ENCODE measurements at places on chromosomes 1 and 21.

DNA sequence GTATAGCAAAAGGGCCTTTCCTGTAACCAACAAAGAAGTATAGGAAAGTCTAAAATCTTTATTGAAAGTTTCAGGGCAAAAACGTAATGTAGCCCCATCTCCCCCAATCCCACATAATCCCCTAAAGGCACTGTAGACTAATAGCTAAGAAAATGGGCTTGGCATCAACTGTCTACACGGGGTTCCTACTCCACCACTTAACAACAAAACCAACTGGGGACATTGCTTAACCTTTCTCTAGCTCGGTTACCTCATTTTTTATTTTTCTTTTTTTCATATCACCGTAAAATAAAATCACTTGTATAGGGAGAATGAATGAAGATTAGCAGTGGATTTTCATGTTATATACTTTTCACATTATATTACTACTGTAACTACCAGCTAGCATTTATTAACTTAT lies 12.3 kb downstream of the MACF1 start:
- peak; percentile 19 for DNase-seq

DNA sequence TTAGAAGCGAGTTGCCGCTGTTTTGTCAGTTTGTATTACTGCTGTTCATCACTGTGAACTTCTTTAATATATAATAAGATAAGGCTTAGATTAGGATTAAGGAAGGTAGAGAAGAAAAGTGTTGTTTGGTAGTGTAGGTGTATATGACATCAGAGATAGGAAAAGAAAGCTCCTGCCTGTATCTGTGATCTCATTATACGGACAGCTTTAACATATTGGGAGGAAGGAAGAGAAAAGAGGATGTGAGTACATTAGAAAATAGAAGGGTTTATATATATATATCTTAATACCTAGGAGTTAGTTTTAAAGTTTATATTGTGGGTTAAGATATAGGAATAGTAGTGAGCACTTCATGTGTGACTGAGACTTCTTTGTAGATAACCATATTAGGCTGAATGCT lies 71.0 kb downstream of the RALGPS2 start:
- no peak for DNase-seq

- no peak for DNase-seq
These were observed 32.3 kb upstream of the PRDM2 start for GRCh38 chr1:13667691-13668090.

DNA sequence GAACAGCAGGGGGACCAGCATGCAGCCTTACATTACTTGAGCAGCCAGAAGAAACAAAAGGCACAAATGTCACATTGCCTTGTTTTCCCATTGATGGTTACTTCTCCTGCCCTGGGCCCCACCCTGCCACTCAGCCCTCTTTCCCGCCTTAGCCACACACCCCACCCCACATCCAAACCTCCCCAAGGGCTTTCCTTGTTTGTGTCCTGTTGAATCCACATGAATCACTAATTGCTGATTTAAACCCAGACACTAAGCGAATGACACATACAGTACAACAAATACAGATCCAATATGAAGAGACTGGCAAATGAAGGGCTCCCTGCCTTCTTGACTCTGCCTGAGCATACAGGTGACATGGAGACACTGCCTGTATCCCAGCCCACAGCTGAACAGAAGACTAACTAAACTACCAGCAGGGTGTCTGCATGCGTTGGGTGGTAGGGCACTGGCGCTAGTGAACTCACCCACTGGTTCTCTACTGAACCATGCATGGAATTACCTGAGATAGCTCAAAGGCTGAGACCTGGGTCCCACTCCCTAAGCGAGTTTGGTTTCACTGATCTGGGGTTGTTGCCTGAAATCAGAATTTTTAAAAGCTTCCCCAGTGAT lies 3.1 kb downstream of the IGSF3 start:
- DNase-seq = no peak
